ENCODE measurements at places on chromosomes 2 and 18.

DNA sequence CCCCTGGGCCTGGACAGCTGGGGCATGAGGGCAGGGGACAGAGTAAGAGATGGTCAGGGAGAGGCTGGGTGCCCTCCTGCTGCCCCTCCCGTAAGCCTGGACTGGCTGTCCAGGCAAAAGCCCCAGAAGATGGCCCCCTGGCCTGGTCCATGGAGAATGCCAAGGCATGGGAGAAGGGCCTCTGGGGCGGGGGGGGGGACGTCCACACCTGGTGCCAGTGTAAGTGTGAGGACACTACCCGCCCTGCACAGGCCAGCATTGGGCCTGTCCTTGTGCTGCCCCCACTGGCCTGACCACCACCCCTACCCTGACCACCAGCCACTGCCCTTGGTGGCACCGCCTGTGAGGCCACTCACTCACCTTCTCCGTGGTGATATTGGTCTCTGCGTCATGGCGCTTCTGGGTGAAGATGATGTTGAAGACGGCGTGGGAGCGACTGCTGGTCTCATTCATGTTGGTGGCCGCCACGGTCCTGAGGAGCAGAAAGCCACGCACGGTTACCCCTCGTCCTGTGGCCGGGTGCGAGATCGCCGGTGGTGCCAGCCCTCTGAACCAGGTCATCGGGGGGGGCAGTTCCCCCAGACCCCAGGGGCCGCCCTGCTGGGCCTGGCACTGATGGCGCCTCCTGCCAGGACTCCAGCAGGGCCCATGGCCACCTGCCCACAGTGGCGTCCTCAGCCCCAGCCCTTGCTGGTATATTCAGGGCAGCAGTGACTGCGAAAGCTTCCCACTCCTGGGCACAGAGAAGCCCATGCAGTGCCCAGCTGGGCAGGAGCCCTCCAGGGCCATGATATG, 35.2 kb downstream of the KIF1A start:
- no peak for DNase-seq

- DNase-seq = no peak
These were observed 253.6 kb downstream of the SOX11 start for GRCh38 chr2:5945742-5946141.

- DNase-seq = no peak
These were observed 43.2 kb downstream of the PARD6G start for GRCh38 chr18:80204142-80204541.

DNA sequence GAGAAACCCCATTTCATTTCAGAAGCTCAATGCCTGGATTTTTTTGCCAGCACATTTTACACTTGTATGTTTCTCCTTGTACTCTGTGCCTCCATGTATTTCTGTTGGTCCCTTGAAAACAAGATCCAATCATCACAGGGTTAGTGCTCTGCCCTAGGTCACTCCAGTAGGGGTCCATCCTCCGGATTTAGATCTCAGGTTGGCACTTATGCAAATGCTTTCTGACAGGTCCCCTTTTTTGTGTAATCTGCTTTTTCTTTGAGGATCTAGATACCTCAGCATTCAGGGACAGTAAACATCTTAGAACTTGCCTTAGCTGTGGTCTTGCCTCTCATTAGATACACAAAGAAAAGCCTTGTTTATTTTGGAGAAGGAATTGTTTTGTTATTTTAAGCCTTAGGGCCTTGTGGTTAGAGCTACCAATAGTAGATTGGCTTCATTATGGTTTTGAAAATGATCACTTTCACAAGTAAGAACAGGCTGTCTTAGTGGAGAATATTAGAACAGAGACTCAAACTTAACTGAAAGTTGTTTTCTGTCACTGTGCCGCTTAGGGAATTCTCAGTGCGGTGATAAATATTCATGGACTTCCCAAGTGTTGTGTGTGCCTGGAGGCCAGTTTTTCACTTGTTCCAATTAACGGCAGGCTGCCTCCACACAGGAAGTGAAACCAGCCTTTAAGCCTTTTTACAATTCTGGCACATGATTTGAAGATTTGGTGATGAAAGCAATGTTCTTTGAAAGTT, 7.8 kb downstream of the MERTK start:
- DNase-seq = no peak

- DNase-seq = peak; percentile 75
These were observed 92.3 kb downstream of the PRKCE start for GRCh38 chr2:45743531-45744396.

DNA sequence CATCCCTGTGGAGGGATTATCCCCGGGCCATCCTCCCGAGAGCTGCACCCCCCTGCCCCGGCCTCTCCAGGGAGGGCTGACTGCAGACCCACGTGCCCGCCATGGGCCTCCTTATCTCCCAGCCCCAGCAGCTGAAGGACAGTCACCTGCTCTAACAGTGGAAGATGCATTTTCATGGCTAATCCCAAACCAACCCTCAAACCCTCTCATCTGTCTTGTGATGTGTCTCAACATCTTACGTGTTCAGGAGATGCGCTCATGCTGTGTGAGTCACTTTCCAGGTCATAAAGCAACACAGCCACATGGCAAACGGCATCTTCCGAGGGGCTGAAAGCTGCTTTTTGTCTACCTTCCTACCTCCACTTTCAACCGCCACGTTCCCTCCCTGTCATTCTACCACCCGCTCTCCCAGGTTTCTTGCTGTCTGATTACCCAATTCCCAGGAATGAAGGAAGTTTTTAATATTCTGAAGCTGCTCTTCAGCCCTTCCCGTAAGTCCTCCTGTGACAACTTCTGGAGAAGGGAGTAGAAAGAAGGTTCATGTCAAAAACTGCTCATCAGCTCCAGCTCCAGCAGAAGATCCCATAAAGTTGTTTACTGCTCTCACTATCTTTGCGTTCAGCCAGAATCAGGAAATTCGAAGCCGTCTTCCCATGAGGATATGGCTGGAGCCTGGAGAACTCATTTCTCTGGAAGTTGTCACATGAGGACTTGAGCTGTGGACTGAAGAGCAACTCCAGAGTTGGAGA, 54.5 kb downstream of the MBP start:
- DNase-seq = no peak

DNA sequence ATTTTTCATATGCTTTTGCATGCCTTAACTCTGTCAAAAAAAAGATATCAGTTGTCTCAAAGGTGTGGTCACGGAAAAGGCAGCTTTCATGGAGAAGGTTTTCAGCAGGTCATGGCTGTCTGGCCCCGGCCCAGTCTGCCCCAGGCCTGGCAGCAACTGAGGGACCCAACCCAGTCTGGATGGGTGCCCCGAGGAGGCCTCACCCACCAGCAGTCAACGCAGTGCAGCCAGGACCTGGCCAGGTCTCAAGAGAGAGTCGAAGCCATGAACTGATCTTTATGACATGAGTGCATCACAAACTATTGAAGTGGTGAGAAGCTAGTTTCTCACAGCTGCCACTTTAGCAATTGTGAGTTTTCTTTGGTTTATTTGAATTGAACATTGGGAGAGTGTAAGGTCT, 7.9 kb downstream of the TUBB6 start:
- DNase-seq = no peak

DNA sequence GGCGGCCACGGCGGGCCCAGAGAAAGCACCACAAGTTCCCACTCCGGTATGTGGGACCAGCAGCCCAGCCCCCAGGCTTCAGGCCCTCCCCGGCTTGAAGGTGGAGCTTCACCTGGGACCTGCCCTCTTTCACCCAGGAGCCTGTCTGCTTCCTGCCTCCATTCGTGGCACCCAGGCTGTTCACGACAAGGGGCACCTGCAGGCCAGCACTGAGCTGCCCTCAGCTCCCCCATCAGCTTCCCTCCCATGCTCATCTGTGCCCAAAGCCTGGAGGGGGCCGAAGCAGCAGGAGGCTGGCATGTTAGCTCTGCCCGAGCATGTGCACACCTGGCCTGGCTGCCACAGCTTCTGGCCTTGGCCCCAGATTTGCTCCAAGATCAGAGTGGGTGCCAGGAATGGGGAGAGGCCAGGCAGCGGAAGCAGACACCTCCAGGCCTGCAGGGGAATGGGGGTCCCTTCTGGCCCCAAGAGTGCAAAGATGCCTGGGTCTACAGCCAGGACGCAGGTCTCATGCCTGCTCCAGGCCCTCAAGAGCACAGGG, 312.4 kb upstream of the SYT4 start:
- DNase-seq = no peak

GRCh38 chr18:75218065-75218923, 7.7 kb downstream of the TSHZ1 start:
- no peak for DNase-seq

DNA sequence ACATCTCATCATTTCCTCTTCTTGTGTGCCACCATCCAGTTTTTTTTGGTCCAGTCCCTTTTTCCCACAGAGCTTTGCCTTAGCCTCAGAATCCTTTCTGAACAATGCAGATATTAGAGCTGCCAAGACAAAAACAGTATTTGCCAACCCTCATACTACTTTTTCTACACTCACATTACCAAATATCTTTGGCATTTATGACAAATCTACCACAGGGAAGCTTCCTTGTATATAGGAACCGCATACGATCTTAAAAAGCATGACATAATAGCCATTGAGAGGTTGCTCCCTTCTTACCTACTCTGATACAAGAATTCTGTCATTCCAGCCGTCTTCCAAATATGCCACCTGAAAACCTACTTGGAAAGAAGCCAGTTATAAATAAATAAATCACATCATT, 9.4 kb downstream of the ZNF24 start:
- DNase-seq = no peak

- DNase-seq = no peak
These were observed 233.7 kb downstream of the CCDC102B start for GRCh38 chr18:69031571-69031970.

- no peak for DNase-seq
These were observed 122.7 kb downstream of the DNER start for GRCh38 chr2:229591611-229592010.

GRCh38 chr2:217835931-217836891, 166.6 kb downstream of the TNS1 start:
- DNase-seq = peak; percentile 98

- DNase-seq = no peak
These were observed 46.0 kb downstream of the SLC66A2 start for GRCh38 chr18:79905389-79905911.

GRCh38 chr2:52857722-52858121, 909.9 kb upstream of the CHAC2 start:
- no peak for DNase-seq

DNA sequence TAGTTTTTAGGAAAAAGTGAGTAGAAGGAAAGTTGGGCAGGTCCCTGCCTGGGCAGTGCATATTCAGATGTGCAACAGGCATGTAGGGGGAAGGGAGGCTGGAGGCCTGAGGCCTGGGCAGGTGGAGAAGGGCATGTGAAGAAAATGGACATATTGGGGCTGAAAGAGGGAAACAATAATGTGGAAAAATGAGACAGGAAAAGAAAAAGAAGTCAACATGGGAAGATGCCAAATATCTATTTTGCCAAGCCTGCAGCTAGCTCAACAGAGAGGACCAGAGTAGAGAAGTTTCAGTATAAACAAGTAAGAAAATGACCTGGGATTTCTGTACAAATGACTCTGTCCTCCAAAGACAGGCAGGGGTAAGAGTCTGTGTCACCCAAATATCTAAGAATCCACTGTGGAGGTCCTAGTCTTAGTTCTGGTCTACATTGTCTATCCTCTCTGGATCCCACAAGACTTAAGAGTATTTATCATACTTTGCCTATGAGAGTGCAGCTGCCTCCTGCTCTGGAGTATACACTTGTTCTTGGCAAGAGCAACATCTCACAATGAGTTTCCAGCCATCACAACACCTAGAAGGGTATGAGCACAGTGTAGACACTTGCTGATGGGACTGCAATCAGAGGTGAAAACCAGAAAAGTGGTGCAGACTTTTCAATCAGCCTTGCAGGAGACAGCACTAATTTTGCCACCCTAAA, 80.2 kb downstream of the CLHC1 start:
- no peak for DNase-seq

- no peak for DNase-seq
These were observed 39.5 kb downstream of the ADNP2 start for GRCh38 chr18:80148326-80149199.

DNA sequence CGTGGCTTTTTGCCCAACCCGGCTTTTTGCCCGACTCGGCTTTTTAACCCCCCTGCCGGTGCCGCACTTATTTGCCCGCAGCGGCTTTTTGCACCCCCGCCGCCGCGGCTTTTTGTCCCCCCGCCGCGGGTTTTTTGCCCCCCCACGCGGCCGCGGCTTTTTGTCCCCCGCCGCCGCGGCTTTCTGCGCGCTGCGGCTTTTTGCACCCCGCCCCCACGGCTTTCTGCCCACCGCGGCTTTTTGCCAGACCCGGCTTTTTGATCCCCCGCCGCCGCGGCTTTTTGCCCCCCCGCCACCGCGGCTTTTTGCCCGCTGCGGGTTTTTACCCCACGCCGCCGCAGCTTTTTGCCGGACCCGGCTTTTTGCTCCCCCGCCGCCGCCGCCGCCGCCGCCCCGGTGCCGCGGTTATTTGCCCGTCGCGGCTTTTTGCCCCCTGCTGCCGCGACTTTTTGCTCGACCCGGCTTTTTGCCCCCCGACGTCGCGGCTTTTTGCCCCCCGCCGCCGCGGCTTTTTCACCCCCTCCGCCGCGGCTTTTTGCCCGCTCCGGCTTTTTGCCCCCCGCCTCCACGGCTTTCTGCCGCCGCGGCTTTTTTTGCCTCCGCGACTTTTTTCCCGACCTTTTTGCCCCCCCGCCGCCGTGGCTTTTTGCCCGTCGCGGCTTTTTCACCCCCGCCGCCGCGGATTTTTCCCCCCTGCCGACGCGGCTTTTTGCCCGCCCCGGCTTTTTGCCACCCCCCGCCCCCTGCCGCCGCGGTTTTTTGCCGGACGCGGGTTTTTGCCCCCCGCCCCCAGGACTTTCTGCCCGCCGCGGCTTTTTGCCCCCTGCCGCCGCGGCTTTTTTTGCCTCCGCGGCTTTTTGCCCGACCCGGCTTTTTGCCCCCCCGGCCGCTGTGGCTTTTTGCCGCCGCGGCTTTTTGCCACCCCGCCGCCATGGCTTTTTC, 2786.5 kb downstream of the RPIA start:
- no peak for DNase-seq

GRCh38 chr2:52386433-52387030, 1354.6 kb upstream of the NRXN1 start:
- no peak for DNase-seq

DNA sequence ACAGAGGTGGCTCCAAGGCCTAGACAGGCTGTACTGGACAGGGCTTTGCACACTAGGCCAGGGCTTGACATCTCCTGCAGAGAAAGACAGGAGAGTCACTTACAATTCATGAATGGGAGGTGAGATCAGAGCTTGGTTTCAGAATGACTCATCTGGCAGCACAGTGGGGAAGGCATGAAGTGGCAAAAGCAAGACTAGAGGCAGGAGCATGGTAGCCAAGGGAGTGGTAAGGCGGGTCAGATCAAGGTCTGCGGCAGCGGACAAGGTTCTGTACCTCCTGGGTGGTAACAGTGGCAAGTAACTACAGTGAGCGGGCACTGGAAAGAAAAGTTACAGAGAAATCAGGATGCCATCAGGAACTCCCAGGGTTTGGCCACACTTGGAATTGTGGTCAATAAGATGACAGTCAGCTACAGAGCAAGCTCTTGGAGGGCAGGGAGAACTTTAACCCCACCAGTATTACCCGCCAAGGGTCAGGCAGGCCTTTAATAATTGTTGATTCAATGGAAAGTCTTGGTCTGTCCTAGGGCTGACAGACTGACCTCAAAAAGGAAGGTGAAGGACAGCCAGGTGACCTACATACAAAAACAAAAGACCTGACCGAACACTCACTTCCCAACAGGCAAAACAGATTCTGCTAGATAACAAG, 5.7 kb downstream of the MCFD2 start:
- DNase-seq = no peak

GRCh38 chr2:239778042-239778851, 246.9 kb downstream of the NDUFA10 start:
- DNase-seq = no peak

GRCh38 chr2:98515250-98515991, 70.8 kb downstream of the INPP4A start:
- no peak for DNase-seq

- no peak for DNase-seq
These were observed 11.1 kb downstream of the MSGN1 start for GRCh38 chr2:17827316-17827715.

Measured in AG09319 (cell line).